ENCODE measurements at places on chromosomes 13 and 19. TPM values are rescaled to one million over a fixed set of nuclear protein-coding genes. Genes with fewer than 3 reads are reported as not detected.

SYT5 gene
- 2.3 TPM for total RNA-seq

DNA sequence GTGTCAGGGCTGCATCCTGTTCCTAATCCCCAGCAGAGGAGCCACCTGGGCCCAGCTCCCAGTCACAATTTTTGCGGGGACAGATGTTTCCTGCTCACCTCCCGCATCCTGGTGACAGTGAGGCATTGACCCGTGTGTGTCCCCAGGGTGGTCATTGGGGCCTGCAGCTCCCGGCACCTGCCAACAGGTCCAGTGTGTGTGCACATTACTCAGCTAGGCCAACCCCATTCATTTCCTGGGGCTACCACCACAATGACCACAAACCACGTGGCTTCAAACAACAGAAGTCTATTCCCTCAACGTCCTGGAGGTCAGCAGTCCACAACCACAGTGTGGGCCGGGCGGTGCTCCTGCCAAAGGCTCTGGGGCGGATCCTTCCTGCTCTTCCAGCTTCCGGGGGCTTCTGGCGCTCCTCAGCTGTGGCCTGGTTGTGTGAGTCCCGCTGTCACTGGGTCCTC is 11.9 kb upstream of the F2RL3 start:
- H3K4me3 ChIP-seq, result no peak overlapping the region
- H3K4me1 ChIP-seq, result no peaks in the 10 kb centered on the region
- peaks cover 30% of the 10 kb centered on the region for H3K36me3 ChIP-seq

- DNase-seq, result no peak
- H3K36me3 ChIP-seq, result no peaks in the 10 kb centered on the region
- no peak overlapping the region for H3K27ac ChIP-seq
Observed at GRCh38 chr13:30510811-30511371, 45.2 kb upstream of the HMGB1 start.

- peaks cover 36% of the 10 kb centered on the region for H3K4me1 ChIP-seq
- no peak overlapping the region for H3K4me3 ChIP-seq
- no peaks in the 10 kb centered on the region for H3K36me3 ChIP-seq
Observed at GRCh38 chr19:45162608-45163143, 1.9 kb upstream of the NKPD1 start.

- peak; percentile 36 for DNase-seq
- H3K4me1 ChIP-seq, result no peaks in the 10 kb centered on the region
Observed at GRCh38 chr13:108176685-108177274, 38.6 kb downstream of the LIG4 start.

DNA sequence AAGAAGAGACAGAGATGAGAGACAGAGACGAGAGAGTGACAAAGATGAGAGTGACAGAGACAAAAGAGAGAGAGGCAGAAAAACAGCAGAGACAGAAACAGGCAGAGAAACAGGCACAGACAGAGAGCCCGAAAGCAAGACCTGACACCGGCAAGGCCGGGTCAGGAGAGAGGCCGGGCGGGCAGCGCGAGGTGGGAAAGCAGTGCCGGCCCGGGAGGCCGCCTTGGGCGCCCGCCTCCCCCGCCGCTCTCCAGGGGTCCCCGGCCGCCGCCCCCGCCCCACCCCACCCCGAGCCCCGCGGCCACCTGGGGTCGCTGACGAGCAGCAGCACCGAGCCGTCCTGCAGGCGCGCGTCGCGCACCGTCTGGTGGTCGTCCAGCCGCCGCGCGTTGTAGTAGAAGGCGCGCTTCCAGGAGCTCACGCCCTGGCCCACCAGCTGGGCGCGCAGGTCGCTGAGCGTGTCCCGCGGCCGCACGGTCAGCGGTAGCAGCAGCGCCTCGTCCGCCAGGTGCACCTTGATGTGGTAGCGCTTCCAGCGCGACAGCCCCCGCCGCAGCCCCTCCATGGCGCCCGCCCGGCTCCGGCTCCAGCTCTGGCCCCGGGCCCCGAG is at the start of gene TINCR:
TSS of gene TINCR (minus strand) at position 594 of the 610 bp plus-strand sequence.
- H3K27ac ChIP-seq, result no peak within 1 kb of the TSS
- DNase-seq, result no peak
- peaks cover 10% of the 10 kb centered on the region for H3K27me3 ChIP-seq
- H3K36me3 ChIP-seq, result no peaks in the 10 kb centered on the region
- H3K4me1 ChIP-seq, result peaks cover 13% of the 10 kb centered on the region
- peak within 1 kb of the TSS; percentile 40 for H3K4me3 ChIP-seq

DNA sequence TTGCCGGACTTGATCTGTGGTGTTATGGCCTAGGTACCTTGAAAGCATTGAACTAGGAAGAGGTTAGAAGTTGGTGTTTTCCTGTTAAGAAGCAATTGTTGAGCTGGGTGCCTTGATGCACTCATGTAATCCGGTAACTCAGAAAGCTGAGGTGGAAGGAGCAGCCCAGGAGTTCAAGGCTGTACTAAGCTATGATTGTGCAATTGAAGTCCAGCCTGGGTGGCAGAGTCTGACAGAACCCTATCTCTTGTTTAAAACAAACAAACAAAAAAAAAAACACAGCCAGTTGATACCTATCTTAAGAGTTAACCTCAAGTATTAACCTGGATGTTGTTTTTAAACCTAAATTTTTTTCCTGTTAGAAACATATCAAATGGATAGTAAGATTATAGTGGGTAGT is 19.3 kb downstream of the SAFB start:
- no peak overlapping the region for H3K27ac ChIP-seq
- DNase-seq, result no peak
- H3K4me1 ChIP-seq, result no peaks in the 10 kb centered on the region
- no peak overlapping the region for H3K4me3 ChIP-seq

DNA sequence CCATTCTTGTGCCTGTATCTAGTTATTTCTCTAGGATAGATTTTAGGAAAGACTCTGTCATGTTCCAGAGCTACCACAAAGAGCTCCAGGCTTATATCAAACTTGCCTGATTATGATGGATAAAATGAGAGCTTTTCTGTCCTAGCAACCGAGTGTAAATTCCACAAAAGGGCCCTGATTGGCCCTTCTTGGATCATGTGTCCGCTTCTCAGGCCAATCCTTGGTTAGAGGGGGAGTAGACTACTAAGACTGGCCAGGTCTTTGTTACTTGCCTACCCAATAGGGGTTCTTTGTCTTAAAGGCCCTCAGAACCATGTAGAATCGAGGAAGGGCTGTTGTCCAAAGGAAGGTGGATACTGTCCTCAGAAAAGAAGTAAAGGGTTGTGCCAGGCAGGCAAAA is 2.4 kb downstream of the DHX34 start:
- H3K27ac ChIP-seq, result no peak overlapping the region
- DNase-seq, result peak; percentile 41
- no peak overlapping the region for H3K4me3 ChIP-seq
- H3K36me3 ChIP-seq, result peaks cover 35% of the 10 kb centered on the region
- no peaks in the 10 kb centered on the region for H3K27me3 ChIP-seq

DNA sequence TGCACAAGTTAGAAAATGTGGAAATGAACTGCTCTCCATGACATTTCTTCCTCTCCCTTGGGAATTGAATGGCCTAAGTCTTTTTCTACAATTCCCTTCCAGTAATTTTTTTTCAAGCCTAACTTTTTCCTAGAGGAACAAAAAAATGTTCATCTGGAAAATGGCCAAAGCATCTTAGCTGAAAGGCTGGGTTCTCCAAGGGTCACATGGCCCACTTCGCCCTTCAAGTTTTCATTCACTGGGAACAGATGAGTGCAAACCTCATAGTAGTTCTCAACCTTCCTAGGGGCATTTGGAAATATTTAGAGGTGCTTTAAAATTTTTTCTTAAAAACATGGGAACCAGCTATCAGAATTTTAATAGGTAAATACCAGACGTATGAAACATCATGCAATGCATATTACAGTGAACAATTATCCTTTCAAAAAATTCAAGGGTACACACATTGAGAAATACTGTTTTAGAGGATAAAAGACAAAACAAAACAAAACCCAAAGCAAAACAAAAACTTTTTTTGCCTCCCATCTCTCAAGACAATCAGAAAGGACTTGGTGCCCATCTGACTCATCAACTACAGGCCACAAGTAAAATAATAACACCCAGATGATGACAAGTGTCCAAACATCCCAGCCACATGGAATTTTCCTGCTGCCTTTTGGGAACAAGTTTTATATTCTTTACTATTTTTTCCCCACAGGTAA is 208.8 kb downstream of the SLITRK6 start:
- H3K4me1 ChIP-seq, result no peaks in the 10 kb centered on the region
- H3K27ac ChIP-seq, result no peak overlapping the region
- no peaks in the 10 kb centered on the region for H3K27me3 ChIP-seq
- H3K36me3 ChIP-seq, result no peaks in the 10 kb centered on the region
- no peak overlapping the region for H3K4me3 ChIP-seq

SYCN gene
- total RNA-seq, result not detected

GRCh38 chr19:55633861-55634260 is 6.9 kb upstream of the ZNF580 start:
- 0 out of 2 replicates have a peak, but pooled peaks cover 3% of the 10 kb centered on the region for H3K36me3 ChIP-seq
- peak overlapping the region; percentile 93 for H3K4me3 ChIP-seq
- DNase-seq, result no peak
- no peaks in the 10 kb centered on the region for H3K27me3 ChIP-seq

DNA sequence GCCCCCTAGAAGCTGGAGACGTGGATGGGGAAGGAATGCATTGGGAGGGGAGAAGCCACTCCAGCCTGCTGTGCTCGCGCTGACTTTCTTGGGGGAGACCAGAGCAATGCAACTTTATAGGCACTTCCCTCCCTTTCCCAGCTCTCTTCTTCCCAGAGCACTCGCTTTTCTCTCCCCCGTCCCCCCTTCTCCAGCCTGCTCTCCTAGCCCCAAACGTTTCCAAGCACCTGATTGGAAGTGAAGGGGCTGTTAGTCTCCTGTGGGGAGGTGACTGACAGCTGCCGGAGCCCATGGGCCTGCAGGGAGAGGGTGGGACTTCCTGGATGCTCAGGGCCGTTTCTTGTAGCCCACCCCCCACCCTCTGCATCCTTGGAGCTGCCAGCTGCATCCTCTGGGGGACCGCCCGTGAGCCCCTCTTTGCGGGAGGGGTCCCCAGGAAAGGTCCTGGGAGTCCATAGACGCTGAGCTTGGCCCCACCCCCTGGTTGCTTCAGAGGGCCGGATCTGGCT is 2.5 kb downstream of the HDGFL2 start:
- no peaks in the 10 kb centered on the region for H3K27me3 ChIP-seq
- H3K4me1 ChIP-seq, result peaks cover 29% of the 10 kb centered on the region
- no peak overlapping the region for H3K4me3 ChIP-seq
- no peak for DNase-seq

DNA sequence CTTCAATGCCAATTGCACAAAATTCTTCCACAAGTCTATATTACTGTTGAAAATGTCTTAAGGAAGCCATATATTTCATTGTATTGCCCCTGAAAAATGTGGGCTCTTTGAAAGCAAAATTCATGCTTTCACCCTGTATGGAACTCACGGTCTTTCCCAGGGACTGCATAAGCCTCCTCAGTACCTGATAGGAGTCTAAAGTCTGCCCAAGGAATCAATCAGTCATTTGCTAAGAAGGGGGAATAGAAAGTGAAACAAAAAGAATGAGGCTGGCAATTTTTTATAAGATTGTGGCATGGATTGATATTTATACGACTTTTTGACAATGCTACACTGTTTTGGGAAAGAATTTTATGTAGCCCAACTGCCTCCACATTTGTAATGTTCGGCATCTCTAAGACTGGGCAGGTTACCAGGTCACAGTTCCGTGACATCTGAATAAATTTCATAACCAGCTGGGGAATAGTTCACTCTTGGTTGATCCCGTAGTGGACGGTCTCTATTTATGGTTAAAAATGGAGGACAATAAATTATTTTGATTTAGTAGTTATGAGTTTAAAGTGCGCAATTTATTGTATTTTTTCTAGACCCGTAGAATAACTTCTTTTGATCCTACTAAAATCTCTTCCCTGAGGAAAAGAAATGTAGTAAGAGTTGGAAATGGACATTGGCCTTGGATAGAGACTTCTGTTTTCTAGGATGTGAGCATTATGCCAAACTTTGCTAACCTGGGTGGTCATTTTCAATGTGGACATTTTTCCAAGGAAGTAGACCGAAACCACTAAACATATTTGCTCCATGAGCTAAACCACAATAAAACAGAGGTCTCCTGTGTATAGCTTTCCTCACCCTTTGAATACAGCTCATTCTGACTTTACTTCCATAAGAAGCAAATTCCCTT is 1585.4 kb downstream of the EFNB2 start:
- no peaks in the 10 kb centered on the region for H3K36me3 ChIP-seq
- H3K4me3 ChIP-seq, result no peak overlapping the region
- no peaks in the 10 kb centered on the region for H3K4me1 ChIP-seq
- DNase-seq, result no peak
- no peaks in the 10 kb centered on the region for H3K27me3 ChIP-seq

EFNB2 gene
- 30.9 TPM for total RNA-seq

INTS6 gene
- total RNA-seq, result 44.7 TPM

CCL25 gene
- not detected for total RNA-seq

- H3K4me1 ChIP-seq, result no peaks in the 10 kb centered on the region
- H3K36me3 ChIP-seq, result no peaks in the 10 kb centered on the region
- H3K4me3 ChIP-seq, result no peak overlapping the region
- no peak for DNase-seq
- no peak overlapping the region for H3K27ac ChIP-seq
- no peaks in the 10 kb centered on the region for H3K27me3 ChIP-seq
Observed at GRCh38 chr13:38624822-38625221, 62.1 kb upstream of the FREM2 start.

BCL2L12 gene
- total RNA-seq, result 93.9 TPM

- H3K27me3 ChIP-seq, result no peaks in the 10 kb centered on the region
- DNase-seq, result no peak
- no peaks in the 10 kb centered on the region for H3K36me3 ChIP-seq
- no peak overlapping the region for H3K4me3 ChIP-seq
Observed at GRCh38 chr13:109968876-109969577, 182.6 kb upstream of the IRS2 start.

- H3K27me3 ChIP-seq, result no peaks in the 10 kb centered on the region
- H3K27ac ChIP-seq, result no peak overlapping the region
- no peaks in the 10 kb centered on the region for H3K36me3 ChIP-seq
- DNase-seq, result no peak
- no peaks in the 10 kb centered on the region for H3K4me1 ChIP-seq
Observed at GRCh38 chr13:103222683-103223082, 156.5 kb upstream of the SLC10A2 start.

- no peak for DNase-seq
- H3K4me3 ChIP-seq, result no peak overlapping the region
- no peak overlapping the region for H3K27ac ChIP-seq
- no peaks in the 10 kb centered on the region for H3K4me1 ChIP-seq
Observed at GRCh38 chr13:107838588-107839161, 376.7 kb downstream of the LIG4 start.

ZNF813 gene
- not detected for total RNA-seq

DNA sequence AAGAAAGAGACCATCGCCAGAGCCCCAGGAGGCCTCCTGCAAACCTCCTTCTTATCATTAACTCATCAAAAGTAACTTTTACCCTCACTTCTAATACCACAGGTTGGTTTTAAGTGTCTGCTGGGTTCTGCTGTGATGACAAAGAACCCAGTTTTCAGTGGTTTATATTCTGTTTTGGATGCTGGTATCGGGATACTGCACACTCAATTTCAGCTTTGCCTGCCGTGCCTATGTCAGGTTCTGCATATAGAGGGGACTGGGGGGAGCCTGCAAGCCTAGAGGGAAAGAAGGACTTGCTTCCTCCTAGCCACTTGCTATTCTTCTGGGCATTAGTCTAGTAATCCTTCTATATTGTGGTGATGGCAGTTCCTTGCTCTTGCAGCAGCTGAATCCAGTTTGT is 242.4 kb downstream of the KCNRG start:
- H3K4me1 ChIP-seq, result peaks cover 9% of the 10 kb centered on the region
- H3K36me3 ChIP-seq, result no peaks in the 10 kb centered on the region
- H3K27me3 ChIP-seq, result no peaks in the 10 kb centered on the region
- H3K27ac ChIP-seq, result no peak overlapping the region
- DNase-seq, result no peak
